D721Med (cell line): ENCODE measurements at places on chromosomes 5 and 9.

DNA sequence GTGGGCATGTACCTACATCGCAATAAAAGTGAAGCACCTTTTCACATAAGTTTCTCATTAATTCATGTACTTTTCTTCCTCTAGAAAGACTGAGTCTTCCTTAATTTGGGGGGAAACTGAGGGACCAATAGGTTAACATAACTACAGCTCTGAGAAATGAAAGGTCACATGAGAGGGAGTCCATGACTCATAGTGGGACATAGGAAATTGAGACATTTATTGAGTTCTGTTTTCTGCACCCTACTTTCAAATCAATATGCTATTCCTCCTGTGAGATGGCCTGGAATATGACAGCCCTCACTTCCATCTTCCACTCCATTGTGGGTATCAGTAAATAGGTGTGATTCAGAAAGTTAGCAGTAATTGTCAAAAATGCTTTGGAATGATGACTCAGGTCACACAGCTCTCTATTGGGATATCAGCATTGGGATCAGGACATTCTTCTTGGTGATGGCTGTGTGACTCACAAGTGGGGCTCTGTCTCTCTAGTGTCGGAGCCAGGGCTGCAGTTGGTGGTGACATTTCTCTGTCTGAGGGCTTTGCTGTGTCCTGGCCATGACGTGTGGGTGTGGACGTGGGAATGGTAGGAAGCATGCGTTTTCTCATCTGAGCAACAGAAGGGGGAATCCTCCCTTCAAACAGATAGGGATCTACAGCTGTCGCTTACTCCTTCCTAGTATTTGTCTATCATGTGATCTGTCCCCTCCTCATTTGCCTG is 125.0 kb downstream of the TRIO start:
- DNase-seq: no peak

GRCh38 chr5:69184621-69185020 is 4.8 kb upstream of the CENPH start:
- DNase-seq: no peak

DNA sequence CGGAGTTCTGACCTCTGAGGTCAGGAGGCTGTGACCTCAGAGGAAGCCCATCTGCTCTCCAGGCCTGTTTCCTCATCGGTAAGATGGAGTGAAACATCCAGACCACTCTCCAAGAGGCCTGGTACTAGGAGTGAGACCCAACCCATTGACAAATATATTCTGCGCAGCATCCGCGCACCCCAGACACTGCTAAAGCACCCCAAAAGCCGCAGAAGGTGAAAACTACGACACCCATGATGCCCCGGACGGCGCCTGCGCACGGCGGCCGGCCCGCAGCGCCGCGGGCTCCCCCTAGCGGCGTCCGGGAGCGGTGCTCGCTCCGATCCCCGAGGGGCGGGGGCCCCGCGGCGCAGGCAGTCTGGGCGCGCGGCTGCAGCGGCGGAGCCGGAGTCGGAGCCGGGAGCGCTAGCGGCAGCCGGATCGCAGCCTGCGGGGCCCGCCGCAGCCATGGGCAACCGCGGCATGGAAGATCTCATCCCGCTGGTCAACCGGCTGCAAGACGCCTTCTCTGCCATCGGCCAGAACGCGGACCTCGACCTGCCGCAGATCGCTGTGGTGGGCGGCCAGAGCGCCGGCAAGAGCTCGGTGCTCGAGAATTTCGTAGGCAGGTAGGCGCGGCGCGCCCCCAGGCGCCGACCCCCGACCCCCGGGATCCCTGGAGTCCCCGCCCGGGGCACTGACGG is at the start of gene DNM1:
Gene DNM1, plus strand, starts transcription at position 356 of the 683 bp plus-strand sequence. Its CDS starts 92 bp downstream, at position 448.
- DNase-seq: peak; percentile 86

DNA sequence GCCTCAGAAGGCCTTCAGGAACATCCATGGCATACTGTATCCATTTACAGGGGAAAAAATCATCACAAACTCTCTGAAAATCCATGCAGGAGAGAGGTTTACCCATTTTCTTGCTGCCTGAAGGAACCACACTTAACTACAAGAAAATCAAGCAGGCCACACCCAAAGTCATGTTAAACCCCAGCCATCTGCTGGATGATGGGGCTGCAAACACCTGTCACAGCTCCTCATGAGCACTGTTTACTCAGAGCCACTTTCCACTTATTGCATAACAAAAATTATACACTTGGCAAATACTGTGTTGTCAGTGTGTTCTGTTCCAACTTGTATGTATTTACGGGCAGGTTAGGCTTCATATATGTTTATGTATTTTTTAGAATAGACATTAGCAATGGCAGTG is 35.8 kb downstream of the PPIC start:
- no peak for DNase-seq

DNA sequence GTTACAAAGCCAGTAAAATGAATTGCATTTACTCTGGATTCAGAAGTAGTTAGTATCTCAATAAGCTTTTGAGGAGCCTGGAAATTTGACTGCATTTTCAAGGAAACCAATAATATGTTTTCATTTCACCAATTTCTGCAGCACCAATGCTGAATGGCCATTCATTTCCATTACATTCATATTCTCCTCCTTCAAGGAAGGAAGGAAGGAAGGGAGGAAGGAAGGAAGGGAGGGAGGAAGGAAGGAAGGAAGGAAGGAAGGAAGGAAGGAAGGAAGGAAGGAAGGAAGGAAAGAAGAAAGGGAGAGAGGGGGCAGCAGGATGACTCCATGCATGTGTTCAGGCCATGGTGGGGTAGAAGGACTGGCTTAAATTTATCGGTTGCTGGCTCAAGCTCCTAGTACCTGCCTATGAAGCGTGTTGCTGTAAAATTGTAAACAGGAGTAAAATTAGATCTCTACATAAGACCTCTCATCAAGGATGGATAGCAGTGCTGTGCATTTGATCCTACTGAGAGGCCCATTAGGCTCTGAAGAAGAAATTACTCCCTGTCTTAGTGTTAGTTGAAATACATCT is 498.8 kb upstream of the TNC start:
- no peak for DNase-seq

DNA sequence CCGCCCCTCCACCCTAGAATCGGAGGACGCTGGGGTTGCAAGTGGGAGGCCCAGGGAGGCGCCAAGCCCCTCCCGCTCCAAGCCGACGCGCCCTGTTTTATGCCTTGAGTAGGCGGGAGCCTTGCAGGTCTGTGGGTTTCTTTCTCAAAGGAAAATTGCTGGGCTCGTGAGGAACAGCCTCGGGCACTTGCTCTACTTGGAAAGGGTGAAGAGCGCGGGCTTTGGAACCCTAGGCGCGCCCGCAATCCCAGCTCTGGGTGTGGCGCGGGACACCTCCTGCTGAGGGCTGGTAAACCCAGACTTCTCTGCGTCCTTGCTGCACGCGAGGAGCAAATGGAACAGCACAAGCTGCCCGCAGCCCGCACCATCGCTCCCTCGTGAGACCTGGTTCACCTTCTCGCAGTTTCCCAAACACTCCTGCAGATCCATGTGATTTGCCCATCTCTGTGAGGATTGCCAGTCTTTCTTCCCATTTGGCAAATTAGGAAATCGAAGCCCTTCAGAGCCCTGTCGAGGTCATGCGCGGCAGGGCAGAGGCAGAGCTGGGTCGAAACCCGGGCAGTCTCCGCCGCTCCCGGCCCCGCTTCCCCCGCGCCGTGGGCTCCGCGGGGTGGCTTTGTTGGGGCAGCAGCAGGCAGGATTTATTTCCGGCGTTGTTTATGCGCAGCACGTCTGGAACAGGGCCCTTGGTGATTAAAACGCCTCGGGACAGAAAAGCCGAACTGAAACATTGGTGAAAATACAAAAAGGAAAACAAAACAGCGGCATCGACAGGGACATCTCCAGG is 98.4 kb upstream of the CPLX2 start:
- no peak for DNase-seq

DNA sequence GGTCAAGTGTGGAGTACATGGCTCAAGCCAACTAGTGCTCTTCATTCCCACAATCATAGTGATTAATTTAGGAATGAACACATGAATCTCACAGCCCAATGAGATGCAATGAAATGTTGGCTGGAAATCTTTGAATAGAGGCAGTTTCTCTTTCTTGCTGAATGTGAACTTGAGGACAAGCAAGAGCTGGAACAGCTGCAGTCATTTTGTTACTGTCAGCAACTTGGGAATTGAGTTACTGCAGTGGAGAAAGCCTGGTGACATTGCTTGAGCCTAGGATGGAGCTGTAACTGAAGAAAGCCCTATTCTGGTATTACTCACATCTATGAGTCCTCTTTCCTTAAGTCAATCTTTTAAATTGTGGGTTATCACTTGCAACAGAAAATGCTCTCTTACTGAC is 62.3 kb downstream of the YIPF5 start:
- DNase-seq: no peak

- no peak for DNase-seq
Observed at GRCh38 chr5:139371482-139372435, 11.3 kb downstream of the SLC23A1 start.

DNA sequence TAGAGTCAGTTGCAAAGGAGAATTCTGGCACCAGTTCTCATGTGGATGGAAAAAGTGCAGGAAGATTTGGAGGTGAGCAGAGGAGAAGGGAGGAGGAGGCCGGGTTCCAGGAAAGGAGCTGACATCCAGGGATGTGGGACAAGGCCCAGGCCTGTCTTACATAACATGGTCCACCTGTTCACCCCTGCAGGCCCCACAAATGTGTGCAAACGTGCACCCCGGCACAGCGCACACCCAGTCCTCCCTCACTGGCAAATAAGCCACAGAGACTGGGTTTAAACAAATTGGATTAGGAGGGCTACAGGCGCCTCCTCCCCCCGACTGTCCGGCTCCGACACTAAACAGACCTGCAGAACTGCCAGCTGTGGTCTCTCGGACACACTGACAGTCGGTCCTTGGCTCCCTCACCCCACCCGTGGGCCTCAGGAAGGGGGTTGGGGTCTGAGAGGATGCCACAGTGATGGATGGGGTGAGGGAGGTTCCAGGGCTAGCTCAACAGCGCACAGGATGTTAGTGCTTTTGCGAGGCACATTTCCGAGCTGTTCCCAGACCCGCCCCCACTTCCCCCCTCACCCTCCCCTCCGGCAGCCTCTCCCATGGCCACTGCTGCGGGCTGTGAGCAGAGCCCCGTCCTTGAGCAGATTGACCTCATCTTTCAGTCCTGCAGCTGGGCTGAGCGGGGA is 43.4 kb upstream of the IL17B start:
- DNase-seq: peak; percentile 81

DNA sequence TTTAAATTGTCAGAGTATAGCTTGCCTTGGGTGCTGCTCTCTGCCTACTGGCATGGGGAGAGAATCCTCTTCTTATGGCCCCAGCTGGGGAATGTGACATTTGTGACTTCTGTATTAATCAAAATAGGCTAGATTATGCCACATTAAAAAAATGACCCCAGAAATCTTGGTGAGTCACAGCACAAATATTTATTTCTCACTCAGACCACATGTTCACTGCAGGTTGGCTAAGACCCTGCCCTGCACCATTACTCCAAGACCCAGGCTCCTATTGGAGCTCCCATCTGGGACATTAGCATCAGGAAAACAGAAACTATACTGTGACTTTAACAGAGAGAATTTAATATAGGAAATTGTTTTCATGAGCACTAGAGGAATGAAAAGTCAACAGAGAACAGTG is 16.6 kb upstream of the WHRN start:
- no peak for DNase-seq

DNA sequence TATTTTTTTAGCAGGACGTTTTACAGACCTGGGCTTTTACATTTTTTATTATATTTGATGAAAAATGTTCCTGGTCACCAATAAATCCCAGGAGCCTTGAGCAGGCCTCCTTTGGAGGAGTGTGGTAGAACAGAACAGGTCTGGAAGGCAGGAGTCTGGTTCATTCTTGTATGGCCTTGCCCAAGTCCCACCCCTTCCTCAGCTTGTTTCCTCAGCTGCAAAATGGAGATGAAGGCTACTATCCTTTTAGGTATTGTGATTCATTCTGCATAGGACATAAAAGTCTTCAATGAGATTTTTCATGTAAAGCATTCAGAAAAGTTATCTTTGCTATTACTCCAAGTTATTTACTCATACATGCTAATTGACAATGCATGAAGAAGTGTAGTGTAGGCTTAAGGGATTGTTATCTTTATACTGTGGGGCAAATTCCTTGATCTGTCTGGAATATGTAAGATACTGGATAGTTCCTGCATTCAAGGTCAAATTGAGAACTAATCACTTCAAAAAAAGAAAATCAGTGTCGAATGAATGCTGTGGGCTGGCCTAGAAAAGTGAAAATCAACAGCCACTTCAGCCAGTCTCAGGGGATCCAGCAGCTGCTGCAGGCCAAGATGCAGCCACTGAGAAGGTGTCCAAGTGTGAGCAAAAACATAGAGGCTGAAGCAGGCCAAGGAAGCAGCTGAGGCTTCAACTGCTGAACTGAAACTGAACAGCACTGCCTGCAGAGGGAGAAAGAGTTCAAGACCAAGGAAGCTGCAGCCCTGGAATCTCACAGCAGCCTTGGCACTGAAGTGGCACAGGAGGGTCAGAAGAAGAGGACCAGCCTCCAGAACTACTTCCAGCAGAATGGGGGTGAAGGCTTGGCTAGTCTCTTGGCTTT is 15.5 kb upstream of the SLC36A3 start:
- no peak for DNase-seq

DNA sequence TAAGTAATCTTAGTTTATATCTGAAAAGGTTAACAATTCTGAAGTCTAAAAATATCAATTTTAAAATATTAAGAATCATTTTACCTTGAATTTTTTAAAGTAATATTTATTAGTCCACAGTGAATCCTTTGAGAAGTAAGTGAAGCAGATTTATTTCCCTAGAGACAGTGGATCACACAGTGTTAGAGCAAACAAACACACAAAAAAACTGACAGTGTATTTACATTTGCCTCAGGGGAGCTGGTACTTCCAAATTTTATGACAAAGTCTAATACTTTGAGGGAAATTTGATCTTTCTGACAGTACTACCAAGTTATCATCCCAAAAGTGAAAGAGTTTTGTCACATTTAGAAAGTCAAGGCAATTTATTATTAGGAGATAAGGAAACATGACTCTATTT is 1750.6 kb upstream of the CDH9 start:
- DNase-seq: no peak

DNA sequence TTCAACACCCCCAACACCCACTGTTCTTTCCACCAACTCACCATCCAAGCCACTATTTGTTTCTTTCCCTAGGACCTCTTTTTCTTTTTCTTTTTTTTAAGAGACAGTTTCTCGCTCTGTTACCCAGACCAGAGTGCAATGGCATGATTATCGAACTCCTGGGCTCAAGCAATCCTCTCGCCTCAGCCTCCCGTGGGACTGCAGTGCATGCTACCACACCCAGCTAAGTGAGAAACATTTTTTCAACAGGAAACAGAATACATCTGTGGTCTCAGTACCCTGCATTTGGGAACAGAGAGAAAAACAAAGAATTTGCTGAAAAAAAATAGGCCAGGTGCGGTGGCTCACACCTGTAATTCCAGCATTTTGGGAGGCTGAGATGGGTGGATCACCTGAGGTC is 24.6 kb downstream of the B4GALT1 start:
- DNase-seq: no peak
